Kasumi-1 (cell line): ENCODE measurements at places on chromosomes 11 and 22.

DNA sequence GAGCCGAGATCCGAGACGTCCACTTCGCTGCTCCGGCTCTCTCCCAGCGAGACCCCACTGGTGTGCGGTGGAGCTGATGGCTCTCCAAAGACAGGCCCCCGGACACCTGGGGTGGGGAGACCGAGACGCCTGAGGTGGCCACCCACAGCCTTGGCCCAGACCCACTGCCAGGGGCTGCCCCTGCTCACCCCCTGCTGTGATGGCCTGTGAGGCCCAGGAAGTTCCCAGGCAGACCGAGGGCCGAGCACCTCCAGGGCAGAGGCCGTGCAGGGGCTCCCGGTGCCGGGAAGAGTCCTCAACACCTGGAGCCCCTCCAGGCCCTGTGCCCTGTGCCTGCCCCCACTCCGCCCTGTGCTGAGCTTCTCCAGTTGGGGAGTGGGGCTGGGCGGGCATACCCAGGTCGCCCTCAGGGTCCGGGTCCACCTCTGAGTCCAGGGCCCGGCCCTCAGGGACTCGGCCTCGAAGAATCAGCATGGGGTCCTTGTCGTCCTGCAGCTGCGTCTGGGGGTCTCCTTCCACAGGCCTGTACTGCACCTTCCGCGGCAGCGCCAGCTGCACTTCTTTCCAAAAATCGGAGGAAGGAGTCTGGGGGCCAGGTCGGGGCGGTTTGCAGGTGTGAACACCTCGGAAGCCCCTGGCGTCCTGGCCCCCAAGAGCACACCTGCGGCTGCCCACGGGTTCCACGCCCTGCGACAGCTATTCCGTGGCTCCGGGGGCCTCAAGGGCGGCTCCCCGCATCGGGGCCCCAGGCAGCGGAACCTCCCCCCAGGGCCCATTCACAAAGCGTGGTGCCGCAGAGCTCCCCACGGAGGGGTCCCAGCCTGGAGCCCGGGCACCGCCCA lies 8.6 kb downstream of the SIGIRR start:
- DNase-seq, result no peak

GRCh38 chr11:59706518-59707285 lies 6.9 kb downstream of the OR10V1 start:
- no peak for DNase-seq

DNA sequence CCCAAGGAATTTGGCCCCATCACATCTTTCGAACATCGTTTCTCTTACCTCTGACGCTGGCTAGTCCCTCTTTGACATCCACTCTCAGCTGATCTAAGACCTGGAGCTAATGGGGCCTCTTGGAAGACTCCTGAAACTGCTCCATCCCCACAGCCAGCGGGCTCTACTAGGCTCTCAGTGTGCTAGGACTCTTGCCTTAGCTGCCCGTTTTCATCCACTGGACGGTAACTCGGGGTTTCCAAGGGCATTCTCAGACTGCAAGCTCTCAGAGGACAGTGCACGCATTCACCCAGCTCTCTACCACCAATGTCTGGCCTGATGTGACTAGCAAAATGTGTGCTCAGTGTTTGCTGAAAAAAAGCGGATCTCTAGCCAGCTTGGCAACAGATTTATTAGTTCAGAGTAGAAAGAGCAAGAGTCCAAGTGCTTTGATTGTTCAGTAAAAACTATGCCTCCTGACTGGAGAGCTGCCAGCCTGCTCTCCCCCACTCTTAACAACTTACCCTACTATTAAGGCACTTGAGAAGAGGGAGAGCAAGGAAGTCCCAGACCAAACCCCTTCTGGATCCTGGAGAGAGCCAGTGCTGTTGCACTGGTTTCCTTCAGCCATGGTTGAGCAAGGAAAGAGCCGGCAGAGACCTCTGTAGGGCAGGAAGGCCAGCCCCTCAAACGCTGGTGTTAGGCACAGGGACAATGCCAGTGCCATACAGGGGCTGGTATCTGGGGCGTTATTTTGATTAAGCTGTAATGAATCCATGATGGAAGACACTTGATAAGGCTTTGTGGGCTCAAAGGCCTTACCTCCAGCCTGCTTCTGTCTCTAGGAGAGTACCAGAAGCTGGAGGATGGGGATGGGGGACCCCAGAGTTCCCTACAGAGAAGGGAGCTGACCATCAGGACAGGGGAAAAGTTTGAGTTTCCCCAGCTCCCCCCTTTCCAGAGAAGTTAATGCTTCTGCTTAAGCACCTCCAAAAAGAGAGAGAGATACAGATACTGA lies 9.2 kb downstream of the RELA start:
- no peak for DNase-seq

- no peak for DNase-seq
Observed at GRCh38 chr11:34549271-34549670, 35.7 kb upstream of the ELF5 start.

- no peak for DNase-seq
Observed at GRCh38 chr22:33851821-33852384, 68.4 kb downstream of the LARGE1 start.

GRCh38 chr11:117887431-117888138 lies 11.1 kb upstream of the FXYD6 start:
- DNase-seq, result no peak

GRCh38 chr11:46288451-46288850 lies 11.0 kb downstream of the CREB3L1 start:
- no peak for DNase-seq
